ENCODE measurements at places on chromosomes 5 and 9.

DNA sequence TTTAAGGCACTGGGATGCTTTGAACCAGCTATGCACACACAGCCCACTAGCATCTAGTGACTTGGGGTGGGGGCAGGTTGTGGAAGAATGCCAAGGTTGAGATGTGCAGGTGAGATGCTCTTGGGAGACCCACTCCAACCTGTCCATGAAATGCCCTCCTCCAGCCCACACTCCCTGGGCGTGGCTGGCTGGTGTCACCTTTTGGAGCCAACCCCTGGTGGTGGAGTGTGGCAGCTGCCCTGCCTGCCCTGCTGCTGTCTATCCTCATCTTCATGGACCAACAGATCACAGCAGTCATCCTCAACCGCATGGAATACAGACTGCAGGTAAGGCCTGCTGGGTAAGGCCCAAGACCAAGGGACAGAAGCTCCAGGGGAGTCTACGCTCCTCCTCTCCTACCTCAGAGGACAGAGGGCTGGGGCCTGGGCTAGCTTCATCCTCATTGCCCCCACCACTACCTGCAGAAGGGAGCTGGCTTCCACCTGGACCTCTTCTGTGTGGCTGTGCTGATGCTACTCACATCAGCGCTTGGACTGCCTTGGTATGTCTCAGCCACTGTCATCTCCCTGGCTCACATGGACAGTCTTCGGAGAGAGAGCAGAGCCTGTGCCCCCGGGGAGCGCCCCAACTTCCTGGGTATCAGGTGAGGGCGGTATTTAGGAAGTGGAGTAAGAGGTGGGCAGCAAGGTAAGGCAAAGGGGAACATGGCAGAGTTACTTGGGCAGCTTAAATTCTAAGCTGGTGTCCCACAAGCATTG is 7.4 kb downstream of the SLC4A9 start:
- DNase-seq = no peak
- no peak overlapping the region for H3K27ac ChIP-seq
- H3K4me1 ChIP-seq = no peaks in the 10 kb centered on the region
- H3K36me3 ChIP-seq = no peaks in the 10 kb centered on the region

GRCh38 chr5:57718155-57718554 is 235.5 kb upstream of the ACTBL2 start:
- H3K4me1 ChIP-seq = no peaks in the 10 kb centered on the region
- no peaks in the 10 kb centered on the region for H3K27me3 ChIP-seq
- H3K36me3 ChIP-seq = no peaks in the 10 kb centered on the region

DNA sequence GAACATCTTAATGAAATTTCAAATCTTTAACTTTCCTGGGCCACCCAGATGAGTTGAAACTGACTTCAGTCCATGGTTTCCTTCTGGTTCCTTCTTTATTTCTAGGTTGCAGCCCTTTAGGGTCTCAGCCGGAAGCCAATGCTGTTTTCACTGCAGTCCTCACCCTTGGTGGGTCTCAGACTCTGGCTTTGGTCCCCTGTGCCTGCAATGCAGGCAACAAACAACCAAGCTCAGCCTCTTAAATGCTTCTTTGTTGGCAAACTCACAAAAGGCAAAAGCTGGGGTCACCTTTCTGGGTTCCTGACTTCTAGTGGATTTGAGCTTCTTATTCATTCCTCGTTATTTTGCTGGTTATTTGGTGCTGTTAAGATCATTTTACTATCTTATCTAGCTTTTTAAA is 19.3 kb upstream of the APC start:
- no peaks in the 10 kb centered on the region for H3K27me3 ChIP-seq
- no peak overlapping the region for H3K27ac ChIP-seq
- peaks cover 30% of the 10 kb centered on the region for H3K36me3 ChIP-seq
- peak; percentile 57 for DNase-seq

- peaks cover 35% of the 10 kb centered on the region for H3K36me3 ChIP-seq
- H3K4me1 ChIP-seq = peaks cover 2% of the 10 kb centered on the region
- H3K27ac ChIP-seq = no peak overlapping the region
- H3K4me3 ChIP-seq = no peak overlapping the region
These were observed 18.6 kb downstream of the ARPC5L start for GRCh38 chr9:124880501-124880900.

GRCh38 chr5:67222243-67223025 is 25.8 kb upstream of the CD180 start:
- no peak for DNase-seq
- no peak overlapping the region for H3K4me3 ChIP-seq
- no peaks in the 10 kb centered on the region for H3K27me3 ChIP-seq
- no peaks in the 10 kb centered on the region for H3K4me1 ChIP-seq
- H3K36me3 ChIP-seq = no peaks in the 10 kb centered on the region

- no peaks in the 10 kb centered on the region for H3K27me3 ChIP-seq
- no peak for DNase-seq
- H3K36me3 ChIP-seq = no peaks in the 10 kb centered on the region
- H3K27ac ChIP-seq = no peak overlapping the region
- no peaks in the 10 kb centered on the region for H3K4me1 ChIP-seq
- H3K4me3 ChIP-seq = no peak overlapping the region
These were observed 51.7 kb downstream of the MED27 start for GRCh38 chr9:132027752-132028663.

DNA sequence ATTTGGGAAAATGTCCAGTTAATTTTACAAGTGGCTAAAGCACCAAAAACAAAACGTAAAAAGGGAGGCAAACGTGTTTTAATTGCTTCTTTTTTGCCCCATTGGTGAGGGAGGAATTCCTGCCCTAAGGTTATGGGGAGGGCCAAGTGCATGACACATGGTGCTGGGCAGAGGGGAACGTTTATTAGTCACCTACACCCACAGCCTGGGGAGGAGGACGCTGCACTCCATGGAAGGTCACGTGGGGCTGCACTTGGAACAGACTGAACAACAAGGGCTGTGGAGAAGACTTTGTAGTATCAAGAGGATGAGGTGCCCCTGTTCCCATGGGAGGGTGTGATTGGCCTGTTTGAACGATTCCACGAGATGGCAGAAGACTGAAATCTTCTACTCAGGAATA is 13.7 kb upstream of the ADAMTS16 start:
- no peak overlapping the region for H3K27ac ChIP-seq
- DNase-seq = no peak
- H3K4me3 ChIP-seq = no peak overlapping the region
- H3K4me1 ChIP-seq = no peaks in the 10 kb centered on the region

All from endodermal cell (in vitro differentiated cells).